ENCODE measurements at places on chromosomes 12 and 14.
A peak's percentile ranks its signal among the peaks of the same experiment; 100 is the strongest.

DNA sequence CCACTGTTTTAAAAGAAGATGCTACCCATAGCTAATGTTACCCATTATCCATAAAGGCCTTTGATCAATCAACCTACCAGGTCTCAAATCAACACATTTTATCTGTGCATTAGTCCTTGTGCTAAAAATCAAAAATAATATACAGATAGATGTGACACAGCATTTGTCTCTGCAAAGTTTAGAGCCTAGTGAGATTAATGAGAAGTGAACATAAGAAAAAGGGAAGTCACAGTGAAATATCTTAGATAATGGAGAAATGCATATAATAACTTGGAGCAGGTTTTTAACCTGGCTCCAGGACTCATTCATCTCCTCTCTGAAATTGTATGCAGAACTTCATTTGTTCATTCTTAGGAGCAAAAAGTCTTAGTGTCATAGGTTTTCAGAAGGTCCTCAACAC lies 7.2 kb downstream of the PDE3A start:
- DNase-seq: no peak

- DNase-seq: no peak
Measured at GRCh38 chr12:102167821-102168604, 29.6 kb downstream of the PMCH start.

DNA sequence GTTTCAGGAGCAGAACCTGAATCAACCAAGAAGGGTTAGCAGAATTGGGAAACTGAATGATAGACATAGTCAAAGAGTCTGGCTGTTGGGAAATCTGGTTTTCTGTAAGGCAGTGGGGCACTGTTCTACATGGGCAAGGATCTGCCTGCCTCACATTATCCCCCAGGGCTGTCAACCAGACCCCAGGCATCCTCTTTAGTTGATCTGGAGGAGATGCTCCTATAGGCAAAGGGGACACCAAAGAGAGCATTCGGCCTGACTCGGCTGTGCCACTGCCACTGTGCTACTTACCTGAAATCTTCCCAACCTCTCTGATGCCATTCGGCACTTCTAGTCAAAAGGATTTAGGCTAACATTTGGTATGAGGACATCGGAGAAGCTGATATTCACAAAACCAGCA lies 4.1 kb downstream of the ISCU start:
- no peak for DNase-seq

DNA sequence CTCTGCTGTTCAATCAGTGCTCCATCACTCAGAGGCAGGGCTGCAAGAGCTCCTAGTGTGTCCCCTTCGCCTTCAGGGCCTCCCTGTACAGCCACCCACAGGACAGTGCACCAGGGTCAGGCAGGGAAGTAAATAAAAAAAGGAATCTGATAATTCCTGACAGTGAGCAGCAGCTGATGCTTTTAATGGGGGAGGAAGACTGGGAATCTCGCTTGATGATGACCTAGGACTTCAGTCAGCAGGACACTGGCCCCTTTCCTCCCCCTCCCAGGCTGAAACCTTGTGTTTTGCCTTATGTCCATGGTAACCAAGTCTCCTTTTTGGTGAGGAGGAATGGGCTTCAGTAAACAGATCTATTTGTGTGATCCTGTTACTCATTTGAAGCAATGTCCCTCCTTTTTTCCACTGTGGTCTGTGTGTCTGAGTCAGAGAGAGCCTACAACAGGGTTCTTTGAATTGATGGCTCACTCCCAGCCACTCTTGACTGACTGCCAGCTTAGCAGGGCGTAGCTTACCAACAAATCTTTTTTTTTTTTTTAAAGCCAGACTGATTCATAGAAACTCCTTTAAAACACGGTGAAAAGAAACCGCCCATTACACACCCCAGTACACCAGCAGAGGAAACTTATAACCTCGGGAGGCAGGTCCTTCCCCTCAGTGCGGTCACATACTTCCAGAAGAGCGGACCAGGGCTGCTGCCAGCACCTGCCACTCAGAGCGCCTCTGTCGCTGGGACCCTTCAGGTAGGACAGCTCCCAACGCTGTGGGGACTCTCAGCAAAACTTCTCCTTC lies at the start of gene EMP1:
EMP1 (plus strand) TSS at position 597 of the 792 bp plus-strand sequence. CDS start 14,785 bp downstream, outside the sequence.
- peak; percentile 98 for DNase-seq

DNA sequence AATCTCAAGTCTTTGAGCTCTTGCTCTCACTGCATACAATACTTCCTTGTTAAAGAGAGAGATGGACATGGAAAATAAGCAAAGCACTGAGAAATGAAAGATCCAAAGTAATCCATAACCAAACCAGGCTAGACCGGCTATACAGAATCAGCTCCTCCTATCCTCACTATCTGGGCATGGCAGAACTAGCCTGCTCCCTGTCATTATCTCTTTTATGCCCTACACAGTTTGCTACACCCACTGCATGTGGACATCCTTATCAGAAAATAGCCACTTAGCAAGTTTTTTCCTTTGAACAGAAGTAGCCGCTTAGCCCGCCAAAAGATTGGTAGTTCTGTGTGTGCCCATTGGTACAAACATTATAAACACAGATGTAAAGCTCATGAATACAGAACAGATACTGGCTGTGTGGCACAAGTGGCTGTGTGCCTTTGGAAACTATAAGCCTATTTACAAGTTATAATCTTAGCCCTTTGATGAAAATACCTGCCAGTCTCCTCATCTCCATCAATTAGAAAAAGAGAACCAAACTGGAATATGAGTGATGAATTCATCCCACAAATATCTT lies 34.7 kb downstream of the SPTB start:
- no peak for DNase-seq

DNA sequence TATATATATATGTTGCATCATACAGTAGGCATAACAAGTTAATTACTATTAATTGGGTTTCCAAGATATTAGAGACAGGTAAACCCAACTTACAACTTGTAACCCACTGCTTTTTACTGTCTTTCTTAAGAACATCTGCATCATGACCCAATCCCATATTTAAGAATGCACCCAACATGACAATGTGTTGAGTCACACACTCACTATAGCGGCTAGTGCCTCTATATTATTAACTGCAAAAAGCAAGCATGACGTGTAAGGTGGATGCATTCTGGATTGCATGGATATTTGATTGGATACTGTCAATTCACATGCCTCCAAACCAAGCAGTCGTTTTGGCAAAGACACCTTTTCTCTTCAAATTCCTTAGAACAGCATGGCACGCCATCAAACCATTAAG lies 68.2 kb downstream of the KSR2 start:
- no peak for DNase-seq

DNA sequence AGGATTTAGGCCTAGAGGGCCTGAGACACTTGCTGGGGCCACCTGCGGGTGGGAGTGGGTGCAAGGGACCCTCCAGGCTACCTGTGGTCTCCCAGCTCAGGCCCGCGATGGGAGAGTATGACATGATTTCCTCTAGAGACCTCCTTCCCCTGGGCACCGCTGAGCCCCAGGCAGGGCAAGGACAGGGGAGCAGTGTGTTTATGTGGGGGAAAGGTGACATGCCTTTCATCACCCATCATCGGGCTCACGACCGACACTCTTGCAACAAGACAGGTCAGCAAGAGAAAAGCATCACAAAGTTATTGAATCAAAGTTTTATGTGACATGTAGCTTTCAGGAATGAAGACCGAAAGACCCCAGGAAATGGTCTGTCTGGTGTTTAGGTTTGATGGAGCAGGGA lies 19.9 kb downstream of the SH2B3 start:
- DNase-seq: no peak

- no peak for DNase-seq
Measured at GRCh38 chr12:52342781-52343490, 21.7 kb upstream of the KRT83 start.

GRCh38 chr12:42221726-42222125 lies 16.3 kb downstream of the YAF2 start:
- no peak for DNase-seq

GRCh38 chr12:12800406-12801180 lies 12.6 kb upstream of the DDX47 start:
- no peak for DNase-seq

DNA sequence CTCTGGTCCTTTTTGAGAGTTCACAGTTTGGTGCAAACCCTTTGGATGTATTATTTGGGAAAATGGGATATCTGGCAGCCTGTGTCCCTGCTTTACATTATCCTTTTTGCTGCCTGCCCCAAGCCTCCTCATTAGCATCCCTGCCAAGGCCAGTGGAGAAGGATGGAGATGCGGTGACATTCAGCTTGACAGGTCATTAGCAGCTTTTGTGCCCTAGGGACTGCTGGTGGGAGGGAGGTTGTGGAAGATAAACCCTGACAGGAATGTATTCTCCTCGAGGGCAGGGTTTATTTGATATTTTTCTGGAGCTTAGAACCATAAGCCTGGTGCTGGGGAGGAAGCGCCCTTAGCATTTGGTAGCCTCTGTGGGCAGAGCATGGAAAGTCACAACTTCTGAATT lies 49.3 kb downstream of the PTPN11 start:
- DNase-seq: no peak

GRCh38 chr12:47753021-47754001 lies 5.4 kb downstream of the RAPGEF3 start:
- DNase-seq: no peak

GRCh38 chr14:85415015-85415712 lies 114.8 kb upstream of the FLRT2 start:
- DNase-seq: peak; percentile 55

DNA sequence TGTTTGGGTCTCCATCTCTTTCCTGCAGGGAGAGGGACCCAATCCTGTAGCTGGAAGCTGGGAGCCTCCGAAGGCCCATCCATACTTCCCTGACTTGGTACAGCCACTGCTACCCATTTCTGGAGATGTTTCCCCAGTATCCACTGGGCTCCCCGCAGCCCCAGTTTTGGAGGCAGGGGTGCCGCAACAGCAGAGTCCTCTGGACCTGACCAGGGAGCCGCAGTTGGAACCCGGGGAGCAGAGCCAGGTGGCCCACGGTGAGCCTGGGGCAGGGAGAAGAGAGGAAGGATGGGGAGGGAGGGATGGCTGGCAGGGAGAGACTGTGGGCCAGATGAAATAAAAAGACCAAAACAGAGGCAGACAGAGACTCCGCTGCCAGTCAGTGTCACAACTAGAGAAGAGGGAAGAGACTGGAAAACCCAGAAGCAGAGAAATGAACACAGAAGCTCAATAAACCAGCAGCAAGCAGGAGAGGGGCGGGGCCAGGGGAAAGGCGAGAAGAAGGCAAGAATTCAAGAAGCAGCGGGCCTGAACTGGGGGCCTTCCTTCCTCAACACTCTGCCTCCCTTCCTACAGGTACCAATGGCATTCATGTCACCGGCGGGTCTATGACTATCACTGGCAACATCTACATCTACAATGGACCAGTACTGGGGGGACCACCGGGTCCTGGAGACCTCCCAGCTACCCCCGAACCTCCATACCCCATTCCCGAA lies 6.3 kb downstream of the LTBR start:
- no peak for DNase-seq

DNA sequence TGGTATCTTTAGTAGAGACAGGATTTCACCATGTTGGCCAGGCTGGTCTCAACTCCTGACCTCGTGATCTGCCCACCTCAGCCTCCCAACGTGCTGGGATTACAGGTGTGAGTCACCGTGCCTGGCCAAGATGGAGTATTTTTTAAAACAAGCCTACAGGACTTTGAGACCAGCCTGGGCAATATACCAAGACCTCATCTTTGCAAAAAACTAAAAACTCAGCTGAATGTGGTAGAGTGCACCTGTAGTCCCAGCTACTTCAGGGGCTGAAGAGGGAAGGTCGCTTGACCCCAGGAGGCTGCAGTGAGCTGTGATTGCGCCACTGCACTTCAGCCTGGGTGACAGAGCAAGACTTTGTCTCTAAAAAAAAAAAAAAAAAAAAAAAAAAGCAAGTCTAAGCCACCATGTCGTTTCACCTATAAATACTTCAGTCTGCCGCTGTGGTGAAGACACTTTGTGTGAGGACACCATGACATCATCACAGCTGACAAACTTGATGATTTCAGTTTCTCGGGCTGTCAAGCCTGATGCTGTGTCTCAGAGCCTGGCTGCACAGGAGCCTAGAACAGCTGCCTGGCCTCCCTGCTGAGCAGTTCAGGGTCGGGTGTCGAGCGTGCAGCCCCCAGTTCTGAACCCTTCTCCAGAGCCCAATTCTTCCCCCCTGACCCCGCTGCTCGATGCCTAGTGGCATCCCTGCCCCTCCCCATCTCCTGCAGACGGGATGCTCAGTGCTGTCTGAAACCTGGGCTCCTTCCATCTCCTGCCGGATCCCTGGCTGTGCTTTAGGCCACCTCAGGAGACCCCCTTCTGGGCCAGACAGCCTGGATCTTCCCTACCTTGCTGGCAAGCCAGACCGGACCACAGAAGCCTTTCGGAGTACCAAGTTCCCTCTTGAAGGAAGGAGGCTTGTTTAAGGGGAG lies 119.2 kb upstream of the EVL start:
- no peak for DNase-seq

DNA sequence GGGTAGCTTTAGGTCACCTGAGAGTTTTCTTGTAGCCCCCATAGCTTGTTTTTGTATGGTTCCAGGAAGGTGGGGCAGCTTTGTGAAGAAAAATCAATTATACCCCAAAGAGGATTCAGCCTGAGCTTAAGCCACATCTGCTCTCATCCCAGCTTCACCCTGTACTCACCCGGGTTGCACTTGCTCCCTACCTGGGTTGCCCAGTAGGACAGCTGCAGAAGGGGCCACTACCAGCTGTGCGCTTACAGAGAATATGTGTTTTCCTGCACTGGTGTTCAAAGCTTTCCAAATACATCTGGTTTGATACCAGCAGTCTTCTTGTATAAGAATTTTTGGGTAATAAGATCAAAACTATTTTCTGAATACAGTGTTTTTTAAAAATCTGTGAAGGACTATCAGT lies 3.0 kb upstream of the SLC38A1 start:
- DNase-seq: no peak

DNA sequence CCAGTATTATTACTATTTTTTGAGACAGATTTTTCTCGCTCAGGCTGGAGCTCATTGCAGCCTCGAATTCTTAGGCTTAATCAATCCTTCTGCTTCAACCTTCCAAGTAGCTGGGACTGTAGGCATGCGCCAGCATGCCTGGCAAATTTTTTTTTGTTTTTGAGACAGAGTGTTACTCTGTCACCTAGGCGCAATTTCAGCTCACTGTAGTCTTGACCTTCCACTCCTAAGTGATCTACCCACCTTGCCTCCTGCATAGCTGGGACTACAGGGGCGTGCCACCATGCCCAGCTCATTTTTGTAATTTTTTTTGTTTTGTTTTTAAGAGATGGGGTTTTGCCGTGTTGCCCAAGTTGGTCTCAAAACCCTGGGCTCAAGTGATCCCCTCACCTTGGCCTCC lies 15.2 kb downstream of the ERC1 start:
- DNase-seq: no peak

DNA sequence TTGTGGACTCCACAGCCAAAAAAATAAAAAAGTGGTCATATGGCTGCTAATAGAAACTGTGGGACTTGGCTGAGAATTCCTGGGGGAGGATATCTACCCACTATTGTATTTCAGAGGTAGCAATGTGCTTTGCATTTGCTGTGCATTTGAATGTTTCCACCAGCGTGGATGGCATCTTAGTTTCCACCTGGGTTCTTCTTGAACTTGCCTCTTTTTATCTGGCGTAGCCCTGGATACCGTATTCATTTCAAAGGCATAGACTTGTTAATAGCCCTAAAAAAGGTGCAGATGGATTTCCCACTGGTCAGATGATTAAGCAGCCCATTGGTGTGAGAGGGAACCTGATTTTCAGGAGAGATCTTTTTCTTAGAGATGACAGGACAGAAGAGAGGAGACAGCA lies 1.9 kb upstream of the MYF5 start:
- no peak for DNase-seq

GRCh38 chr12:104058802-104059201 lies 5.5 kb upstream of the HCFC2 start:
- DNase-seq: no peak

- DNase-seq: no peak
Measured at GRCh38 chr14:94522115-94522724, 13.0 kb upstream of the SERPINA12 start.
